ENCODE measurements at places on chromosomes 11 and 22.

GRCh38 chr22:42855211-42855610 is 1.9 kb downstream of the ARFGAP3 start:
- DNase-seq: no peak

DNA sequence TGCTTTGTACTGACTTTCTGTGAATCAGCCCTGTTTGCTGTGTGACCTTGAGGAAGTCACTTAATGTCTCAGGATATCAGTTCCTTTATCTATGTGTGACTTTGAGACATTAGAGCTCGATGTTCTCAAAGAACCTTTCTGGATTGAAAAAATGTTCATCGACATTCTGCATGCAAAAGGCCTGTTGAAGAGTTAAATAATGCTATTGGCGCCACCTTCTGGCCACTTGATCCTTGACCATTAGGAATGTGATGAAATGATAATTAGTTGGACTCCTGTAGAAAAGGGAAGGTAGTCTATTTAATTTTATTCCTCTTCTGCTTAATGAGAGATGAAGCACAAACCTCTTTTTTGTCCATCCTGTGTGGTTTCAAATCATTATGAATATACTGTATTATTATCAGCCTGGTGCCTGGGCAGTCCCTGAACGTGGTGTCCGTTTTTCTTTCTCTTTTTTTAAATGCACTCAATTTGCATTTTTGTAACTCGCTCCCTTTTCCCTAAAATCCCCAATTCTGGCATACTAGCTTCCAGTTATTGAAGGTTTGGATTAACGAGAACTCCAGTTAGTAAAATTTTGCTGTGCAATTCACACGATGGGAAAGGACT is 20.7 kb downstream of the ELF5 start:
- peak; percentile 81 for DNase-seq

- DNase-seq: no peak
These were observed 41.8 kb upstream of the TH start for GRCh38 chr11:2213384-2213842.

GRCh38 chr11:62555464-62556107 is 9.0 kb upstream of the AHNAK start:
- peak; percentile 94 for DNase-seq

DNA sequence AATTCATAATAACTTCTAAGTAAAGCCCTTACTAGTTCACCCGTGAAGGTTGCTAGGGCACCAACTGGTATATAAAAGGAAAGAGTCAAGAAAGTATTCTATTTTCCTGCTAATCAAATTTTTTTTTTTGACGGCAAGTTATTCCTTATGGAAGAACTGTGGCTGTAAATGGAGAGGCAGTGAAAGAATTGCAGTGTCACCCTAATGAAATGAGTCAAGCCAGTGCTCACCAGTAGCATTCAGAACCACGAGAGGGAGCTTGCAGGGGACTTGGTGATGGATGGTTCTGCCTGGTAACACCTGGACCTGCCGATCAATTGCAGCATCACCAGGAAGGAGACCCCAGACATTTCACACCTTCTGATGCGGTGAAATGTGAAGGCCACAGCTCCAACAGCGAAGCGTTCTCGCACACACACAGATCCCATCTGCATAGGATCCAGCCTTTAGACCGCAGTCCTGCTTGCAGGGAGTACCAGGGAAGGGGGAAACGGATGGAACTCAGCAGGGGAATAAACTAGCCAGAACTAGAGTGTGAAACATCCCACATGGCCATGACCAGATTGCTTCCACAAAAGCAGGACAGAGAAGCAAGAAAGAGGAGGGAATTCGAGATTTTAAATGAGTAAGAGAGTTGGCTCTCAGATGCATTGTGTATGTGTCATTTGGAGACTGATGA is 326.2 kb downstream of the TBC1D22A start:
- no peak for DNase-seq

DNA sequence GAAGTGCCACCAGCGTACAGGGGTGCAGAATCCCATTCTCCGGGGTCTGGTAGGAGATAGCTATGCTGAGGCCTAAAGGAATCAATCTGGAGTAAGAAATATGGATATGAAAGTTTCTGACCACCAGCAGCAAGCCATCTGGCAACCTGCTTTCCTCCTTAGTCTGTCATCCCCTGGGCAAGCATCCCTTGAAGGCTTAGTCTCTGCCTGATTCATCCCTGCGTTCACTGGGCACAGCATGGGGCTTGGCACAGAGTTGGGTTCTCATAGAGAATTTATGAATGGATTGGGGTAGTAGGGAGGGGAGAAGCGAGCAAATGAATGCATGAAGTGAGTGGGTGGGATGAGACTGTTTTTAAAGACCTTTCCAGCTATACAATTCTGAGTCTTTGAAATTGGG is 85.8 kb upstream of the NARS2 start:
- no peak for DNase-seq

GRCh38 chr11:74443071-74443864 is 24.1 kb downstream of the KCNE3 start:
- peak; percentile 54 for DNase-seq

DNA sequence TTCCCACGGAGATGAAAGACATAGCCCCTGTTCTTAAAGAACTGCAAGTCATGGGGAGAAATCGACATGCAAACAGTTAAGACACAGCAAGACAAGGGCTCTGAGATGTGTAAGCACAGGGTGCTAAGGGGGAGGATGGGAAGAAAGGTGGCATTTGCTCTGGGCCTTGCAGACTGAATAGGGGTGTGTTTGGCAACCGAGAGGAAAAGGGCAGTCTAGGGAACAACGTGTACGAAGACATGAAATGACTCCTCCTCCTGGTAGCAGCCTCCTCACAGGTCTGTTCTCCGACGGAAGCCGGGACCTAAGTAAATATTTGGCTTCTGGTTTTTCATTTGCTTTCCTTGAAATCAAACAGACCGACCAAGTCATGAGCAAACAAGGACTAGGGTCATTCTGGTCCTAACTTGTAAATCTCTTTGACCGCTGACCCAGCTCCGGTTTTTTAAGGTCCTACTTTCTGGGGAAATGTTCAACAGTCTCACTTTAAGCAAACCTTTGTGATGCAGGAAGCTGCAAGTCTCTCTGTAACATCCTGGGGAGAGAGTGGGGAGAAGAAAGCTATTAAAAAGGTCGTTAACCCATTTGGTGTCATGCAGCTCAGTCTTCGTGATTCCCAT is 19.7 kb downstream of the NNMT start:
- no peak for DNase-seq

DNA sequence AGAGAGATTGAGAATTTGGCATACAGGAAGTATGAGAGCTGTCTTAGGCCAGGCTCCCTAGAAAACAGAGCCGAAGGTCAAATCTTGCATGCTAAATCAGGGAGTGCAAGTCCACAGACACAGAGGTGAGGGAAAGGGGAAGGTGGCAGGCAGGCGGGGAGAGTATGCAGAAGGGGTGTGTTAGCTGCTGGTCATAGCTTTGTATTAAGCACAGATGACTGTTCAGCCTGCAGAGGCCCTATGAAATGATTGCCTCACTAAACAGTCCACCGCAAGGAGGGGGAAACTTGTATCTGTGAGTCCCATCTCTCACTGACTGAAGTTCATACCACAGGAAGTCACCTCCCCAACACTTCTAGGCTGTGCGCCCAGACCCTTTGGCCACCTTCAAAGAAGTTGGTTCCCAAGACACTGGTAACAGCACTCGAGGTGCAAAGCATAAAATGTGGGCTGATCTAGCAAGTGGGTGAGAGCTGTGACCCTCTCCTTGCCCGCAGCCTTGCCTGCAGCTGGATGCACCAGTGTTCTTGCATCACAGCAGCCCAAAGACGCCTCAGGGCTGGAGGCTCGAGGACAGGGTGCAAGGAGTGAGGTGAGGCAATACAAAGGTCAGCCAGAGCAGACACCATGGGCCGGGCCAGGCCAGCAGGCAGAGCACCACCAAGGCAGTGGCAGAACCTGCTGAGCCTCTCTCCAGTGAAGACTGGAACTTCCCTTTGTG is 115.3 kb upstream of the TBCEL start:
- DNase-seq: no peak

- DNase-seq: no peak
These were observed 29.2 kb upstream of the B3GAT1 start for GRCh38 chr11:134441281-134441680.

- DNase-seq: peak; percentile 92
These were observed 6.0 kb upstream of the CCDC188 start for GRCh38 chr22:20156611-20157429.

DNA sequence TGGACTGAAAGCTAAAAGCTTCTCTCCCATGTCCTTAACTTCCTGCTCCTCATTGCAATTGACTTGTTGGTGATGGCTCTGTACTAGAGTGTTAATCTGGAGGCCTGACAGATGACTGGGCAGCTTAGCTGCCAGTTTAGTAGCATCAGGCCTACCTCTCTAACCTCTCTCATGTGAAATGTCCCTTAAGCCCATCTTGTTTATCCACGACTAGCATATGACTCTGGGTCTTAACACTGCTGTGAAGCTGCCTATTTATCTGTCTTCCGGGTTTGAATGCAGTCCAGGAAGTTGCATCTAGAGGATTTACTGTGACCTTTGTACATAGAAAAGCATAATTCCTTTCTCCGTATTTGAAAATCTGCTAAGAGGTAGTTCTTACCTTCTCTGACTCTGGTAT is 85.3 kb upstream of the HORMAD2 start:
- no peak for DNase-seq

GRCh38 chr22:47194476-47195155 is 432.2 kb downstream of the TBC1D22A start:
- DNase-seq: no peak

DNA sequence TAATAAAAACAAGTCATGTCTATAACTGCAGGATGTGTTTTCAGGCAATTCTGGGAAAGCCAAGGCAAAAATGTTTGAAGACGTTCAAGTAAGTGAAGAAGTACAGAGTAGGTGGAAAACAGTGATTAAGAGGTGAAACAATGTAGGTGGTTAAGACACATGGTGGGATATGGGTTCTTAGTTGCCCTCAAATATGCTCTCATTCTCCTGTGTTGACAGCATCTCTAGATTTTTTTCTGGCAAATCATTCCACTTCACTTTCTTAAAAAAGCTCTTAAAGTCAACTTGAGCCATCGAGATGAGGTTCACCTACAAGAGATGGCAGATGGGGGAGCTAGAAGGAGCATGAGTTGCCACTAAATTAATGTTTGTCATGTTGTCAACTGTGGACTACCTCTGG is 1041.0 kb upstream of the CNTN5 start:
- DNase-seq: no peak

- no peak for DNase-seq
These were observed 12.0 kb upstream of the DENND5A start for GRCh38 chr11:9277176-9277575.

GRCh38 chr11:76984743-76985142 is 49.5 kb upstream of the B3GNT6 start:
- no peak for DNase-seq

- DNase-seq: no peak
These were observed 17.3 kb downstream of the OR51E2 start for GRCh38 chr11:4680341-4680740.

DNA sequence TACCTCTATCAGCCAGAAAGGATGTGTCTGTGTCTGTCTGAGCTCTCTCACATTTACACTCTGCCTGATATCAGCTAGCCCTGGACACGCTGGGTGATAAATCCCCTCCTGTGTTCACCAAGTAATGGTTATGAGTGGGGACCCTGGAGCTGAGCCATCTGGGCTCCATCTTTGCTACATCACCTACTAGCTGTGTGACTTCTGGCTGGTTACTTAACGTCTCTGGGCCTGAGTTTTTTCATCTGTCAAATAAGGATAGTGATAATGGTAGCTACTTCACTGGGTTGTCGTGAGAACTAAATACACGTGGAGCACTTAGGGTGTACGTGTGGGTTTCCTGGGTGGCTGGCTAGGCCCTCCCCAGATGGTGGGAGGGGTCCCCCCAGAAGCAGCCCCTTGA is 22.9 kb downstream of the UQCR10 start:
- DNase-seq: no peak

DNA sequence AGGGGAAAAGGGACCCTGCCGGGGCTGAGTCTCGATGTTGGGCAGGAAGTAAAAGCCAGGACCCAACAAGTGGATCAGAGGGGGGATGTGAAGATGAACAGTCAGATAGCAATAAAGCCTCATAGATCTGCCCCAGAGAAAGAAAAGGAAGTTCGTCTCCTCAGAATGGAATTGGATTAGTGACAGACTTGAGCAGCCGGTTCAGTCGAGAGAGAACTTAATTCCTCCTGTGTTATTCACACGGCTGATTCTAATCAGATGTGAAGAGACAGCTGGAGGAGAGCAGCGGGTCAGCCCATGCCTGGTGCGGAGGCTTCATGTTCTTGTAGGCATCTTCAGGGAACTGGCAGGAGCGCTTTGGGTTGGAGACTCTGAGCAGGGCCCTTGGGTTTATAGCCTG is 29.3 kb upstream of the CABP7 start:
- peak; percentile 94 for DNase-seq

- no peak for DNase-seq
These were observed 54.6 kb downstream of the PLEKHA7 start for GRCh38 chr11:16959602-16960001.

DNA sequence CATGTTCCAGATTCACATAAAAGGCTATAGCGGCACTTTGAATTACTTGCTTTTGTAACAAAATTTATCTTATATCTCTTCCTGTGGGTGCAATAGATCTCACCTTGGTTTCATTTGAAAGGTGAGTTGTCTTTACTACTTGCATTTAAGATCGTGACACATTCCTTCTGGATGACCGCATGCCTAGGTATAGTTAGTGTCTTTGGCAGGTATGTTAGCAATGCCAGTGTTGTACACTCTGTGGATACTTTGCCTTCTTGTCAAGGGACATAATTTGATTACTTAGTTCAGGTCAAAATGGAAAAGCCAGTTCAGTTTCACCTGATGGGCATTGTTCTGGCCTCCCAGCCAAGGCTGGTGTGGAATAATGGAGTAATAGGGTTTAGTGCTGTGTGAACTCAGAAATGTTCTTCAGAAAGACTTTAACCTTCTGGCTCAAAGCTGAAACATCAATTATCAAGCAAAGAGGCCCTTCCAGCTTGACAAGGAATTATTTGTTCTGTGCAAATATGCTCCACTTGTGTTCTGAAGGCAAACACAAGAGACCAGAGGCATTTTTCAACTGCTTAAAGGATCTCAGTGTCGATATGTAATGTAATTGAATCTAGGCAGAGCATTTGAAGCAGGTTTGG is 64.6 kb downstream of the AMOTL1 start:
- DNase-seq: no peak

- DNase-seq: no peak
These were observed 1250.5 kb downstream of the BRD1 start for GRCh38 chr22:48577014-48577690.

GRCh38 chr11:44731685-44732430 is 5.1 kb downstream of the TSPAN18 start:
- DNase-seq: peak; percentile 74

GRCh38 chr11:12113294-12113693 is 2.9 kb downstream of the MICAL2 start:
- no peak for DNase-seq

GRCh38 chr11:131571571-131571970 is 201.2 kb downstream of the NTM start:
- DNase-seq: no peak

GRCh38 chr11:104798789-104799188 is 99.5 kb downstream of the CASP12 start:
- no peak for DNase-seq

Measured in tongue (tissue), 3 donors.